ENCODE measurements at places on chromosomes 16 and 17.

- DNase-seq = no peak
These were observed 83.8 kb downstream of the KATNIP start for GRCh38 chr16:27633721-27634120.

DNA sequence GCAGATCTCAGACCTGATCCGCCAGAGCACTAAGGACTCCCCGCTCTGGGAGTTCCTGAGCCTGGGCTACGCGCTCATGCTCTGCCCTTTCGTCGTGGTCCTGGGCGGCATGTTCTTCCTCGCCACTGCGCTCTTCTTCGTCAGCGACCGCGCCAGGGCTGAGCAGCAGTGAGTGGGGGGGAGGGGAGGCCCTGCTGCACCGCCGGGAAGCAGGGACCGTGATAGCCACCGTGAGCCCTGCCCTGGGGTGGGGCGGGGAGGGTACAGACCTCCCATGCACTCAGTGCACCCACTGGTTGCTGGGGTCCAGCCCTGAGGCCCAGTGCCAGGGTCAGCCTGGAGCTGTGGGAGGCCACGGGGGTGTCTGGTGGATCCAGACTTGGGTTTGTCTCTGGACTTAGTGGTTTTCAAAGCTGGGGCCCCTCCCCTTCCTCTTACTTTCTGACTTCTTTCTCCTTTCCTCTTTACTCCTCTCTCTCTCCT lies 18.9 kb downstream of the MYBBP1A start:
- no peak for DNase-seq

DNA sequence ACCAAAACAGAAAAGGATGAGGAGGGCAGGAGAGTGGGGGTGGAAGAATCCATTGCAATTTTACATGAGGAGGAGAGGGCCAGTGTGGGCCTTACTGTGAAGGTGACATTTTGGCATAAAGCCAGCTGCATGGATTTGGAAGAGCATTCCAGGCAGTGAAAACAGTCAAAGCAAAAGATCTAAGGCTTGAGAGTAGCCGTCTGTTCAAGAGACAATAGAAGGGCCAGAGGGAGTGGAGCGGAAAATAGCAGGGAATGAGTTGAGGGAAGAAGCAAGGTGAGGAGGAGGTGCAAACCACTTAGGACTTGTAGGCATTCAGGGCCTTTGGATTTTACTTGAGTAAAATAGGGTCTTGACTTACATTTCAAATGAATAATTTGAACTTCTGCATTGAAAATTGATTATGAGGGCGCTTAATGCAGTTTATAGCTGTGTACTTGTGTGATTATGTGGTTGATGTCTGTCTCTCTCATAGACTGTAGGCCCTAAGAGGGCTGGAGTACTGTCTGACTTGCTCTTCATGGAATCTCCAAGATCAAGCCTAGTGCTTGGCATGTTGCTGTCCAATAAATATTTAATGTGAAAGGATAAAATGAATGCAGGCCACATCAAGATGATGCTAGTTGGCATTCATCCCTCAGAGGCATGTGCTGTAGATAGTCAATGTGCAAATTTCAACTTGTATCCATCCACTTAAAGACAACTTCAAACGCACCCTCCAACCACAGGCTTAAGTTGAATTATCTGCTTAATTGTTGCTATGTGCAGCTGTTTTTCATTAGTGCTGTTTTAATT lies 772.1 kb upstream of the RBFOX1 start:
- no peak for DNase-seq

- no peak for DNase-seq
These were observed 1.1 kb downstream of the TCAP start for GRCh38 chr17:39666231-39666600.

DNA sequence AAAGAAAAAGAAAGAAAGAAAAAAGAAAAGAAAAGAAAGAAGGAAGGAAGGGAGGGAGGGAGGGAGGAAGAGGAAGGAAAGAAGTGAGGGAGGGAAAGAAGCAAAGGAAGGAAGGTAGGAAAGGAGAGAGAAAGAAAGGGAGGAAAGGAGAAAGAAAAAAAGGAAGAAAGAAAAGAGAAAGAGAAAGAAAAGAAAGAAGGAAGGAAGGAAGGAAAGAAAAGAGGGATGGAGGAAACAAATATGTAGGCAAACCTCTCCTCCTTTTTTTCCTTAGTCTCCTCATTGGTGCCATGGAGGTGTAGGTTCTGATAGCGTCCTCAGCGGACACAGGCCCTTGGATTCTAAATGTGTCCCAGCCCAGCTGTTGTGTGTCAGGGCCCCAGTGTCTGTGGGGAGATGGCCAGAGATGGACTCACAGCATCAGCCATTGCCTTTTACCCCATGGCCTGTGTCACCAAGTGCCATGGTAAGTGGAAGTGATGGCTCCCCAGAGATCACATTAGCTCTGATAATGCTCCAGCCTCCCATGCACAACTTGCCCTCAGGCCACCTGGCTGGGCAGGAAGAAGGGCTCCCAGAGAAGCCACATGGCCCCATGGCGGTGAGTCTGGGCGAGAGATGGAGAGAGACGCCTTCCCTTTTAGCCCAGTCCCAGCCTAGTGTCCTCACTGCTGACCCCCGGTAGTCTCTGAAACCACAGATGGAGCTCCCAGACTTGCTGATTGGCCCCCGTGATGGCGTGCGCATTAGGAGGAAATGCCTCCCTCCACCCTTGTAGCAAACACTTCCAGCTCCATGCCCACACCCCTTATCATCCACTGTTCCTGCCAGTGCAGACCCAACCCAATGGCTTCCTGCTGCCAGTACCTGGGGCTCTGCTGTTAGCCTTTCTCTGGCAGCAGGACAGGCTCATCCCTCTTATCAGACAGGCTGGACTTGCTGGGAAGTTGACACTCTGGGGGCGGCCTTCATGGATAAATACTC lies 3.7 kb upstream of the SLC6A2 start:
- no peak for DNase-seq

- peak; percentile 52 for DNase-seq
These were observed 118.2 kb upstream of the SMURF2 start for GRCh38 chr17:64780096-64781013.

GRCh38 chr16:74304164-74304834 lies 7.7 kb downstream of the PSMD7 start:
- no peak for DNase-seq

DNA sequence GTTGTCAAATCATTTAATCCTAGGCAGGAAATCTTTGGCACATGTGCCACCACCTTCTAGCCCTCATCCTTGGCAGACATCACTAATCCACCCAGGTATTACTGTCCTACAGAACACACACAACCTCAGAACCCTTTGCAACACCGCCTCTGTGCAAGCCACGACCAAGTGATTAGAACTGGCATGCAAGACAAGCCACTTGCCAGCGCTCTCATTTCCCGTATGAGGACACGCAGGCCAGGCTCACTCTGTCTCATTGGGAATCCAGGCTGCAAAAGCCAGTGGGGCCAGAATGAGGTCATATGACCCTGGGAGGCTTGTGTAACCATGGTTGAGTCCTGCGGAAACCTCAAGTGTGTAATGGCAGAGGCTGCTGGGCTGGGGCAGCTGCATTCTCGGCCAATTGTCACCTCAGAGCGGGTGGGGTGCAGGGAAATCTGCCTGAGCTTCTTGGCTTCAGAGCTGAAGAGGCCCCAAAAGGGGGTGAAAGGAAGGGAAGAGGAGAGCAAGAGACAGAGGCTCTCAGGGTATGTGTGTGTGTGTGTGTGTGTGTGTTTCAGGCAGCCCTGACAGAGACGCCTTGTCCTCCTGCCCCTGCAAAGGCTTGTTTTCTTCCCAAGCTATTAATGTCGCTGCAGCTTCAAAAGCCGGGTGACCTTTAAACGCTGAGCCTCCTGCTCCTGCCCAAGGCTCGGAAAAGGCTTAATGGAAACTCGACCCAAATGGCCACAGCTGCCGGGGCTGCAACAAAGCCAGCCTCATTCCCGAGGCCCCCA lies 43.2 kb upstream of the MRPS23 start:
- no peak for DNase-seq

DNA sequence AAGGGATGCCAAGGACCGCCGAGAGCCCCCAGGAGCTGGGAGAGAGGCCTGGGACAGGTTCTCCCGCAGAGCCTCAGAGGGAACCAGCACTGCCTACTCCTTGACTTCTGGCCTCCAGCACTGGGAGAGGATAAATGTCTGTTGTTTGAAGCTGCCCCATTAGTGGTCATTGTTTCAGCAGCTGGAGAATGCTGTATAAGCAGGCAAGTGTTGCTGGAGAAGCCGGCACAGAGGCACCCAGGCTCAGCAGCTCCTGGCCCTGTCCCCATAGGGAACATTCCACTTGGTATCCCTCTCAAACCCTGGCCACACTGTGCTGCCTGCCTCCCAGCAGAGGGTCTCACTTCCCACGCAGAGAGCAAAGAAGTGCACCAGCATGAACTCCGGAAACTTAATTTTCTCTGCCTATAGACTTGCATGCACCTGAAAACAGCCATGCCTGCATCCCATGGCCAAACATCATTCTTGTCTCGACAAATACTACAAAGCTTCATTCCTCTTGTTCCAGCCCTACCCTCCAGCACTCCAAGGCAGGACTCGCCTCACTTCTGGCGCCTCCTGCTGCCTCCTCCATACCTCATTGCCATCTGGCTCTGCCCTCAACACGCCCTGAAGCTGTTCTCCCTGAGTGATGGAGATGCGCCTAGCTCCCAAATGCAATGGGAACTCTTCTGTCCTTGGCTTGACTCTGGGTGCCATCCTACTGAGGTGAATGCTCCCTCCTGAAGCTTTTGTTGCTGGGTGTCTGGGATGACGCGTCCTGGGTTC lies 88.1 kb downstream of the DNAH17 start:
- no peak for DNase-seq

GRCh38 chr16:69179328-69180010 lies 7.5 kb upstream of the SNTB2 start:
- no peak for DNase-seq

GRCh38 chr17:21285164-21286065 lies 904 bp downstream of the MAP2K3 start:
- DNase-seq = no peak

GRCh38 chr17:71735893-71736292 lies 384.9 kb upstream of the SOX9 start:
- DNase-seq = no peak

DNA sequence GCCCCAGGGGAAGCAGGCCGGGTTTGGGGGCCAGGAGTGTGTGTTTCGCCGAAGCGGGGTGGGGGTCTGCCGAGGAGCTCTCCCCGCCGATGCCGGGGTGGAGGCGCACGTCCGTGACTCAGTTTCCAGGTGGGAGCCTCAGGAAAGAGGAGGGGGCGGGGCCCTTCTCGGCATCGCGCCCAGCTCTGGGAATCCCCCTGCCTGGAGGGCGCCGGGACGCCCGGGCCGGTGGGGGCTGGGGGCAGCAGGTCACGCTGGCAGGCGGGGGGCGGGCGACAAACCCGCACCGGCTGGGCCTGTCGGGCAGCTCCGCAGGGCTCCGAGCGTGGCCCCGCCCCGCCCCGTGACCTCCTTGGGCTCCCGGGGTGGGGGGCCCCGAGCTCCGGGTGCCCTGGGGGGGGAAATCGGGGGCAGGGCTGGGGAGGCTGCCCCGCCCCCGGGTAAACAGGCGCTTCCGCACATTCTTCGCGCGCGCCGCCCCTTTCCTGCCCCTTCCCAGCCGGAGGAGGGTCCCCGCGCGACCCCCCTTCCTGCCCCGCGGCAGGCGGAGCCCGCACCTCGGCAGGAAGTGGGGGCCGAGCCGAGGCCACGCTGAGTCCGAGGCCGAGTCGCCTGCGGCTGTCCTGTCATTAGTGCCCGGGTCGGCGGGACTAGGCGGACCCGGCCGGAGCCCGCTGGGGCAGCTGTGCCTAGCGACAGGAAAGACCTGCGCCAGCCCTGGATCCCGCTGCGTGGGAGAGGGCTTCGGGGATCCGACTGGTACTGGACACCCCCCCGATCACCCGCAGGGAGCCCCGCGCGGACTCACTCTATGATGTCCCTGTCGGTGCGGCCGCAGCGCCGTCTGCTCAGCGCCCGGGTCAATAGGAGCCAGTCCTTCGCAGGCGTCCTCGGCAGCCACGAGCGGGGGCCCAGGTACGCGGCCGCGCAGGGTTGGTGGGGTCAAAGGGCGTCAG lies 9.3 kb downstream of the RIPOR1 start:
- no peak for DNase-seq

- DNase-seq = no peak
These were observed 1.6 kb downstream of the OSGIN1 start for GRCh38 chr16:83954577-83955016.

DNA sequence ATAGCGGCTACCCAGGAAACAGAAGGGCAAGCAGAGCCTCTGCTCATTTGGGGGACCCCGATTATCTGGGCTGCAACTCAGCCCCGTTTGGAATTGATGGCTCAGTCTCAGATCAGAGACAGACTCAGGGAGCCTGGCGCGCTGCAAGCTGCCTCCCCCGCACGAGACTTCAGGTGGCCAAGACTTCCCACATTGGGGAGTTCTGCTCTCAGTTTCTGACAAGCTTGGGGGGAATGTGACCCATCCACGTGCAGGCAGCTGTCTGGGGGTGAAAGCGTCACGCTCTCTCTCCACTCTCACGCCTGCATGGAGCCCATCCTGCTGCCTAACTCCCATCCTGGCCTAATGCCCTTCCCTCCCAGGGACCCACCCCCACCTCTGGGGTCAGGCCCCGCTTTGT lies 157.6 kb upstream of the GSE1 start:
- no peak for DNase-seq

DNA sequence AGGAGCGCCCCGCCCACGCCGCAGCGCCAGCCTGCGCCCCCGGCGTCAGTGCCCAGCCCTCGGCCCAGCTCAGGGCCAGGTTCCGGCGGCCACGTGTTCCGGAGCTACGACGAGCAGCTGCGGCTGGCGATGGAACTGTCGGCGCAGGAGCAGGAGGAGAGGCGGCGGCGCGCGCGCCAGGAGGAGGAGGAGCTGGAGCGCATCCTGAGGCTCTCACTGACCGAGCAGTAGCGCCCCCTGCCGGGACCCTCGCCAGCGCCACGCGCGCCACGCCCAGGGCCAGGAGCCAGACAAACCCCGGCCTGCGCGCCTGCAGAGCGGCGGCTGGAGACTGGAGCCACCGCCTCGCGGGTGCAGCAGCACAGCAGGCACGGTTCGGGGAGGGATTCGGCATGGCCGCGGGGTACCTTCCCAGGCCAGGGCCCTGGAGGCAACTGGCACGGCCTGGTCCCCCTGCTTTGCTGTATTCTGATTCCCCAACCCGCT lies 9.3 kb downstream of the CORO6 start:
- DNase-seq = peak; percentile 91

- DNase-seq = no peak
These were observed 14.4 kb upstream of the CBX8 start for GRCh38 chr17:79811011-79811867.

Data from activated CD4-positive, alpha-beta T cell treated with anti-CD3 and anti-CD28 coated beads, Interleukin-2, amount 50 U/mL, for 24 hours (primary cell).